GM12892 (cell line): ENCODE measurements at places on chromosomes 2 and 18.

- DNase-seq: no peak
Measured at GRCh38 chr18:57516056-57516455, 70.4 kb downstream of the FECH start.

- no peak for DNase-seq
Measured at GRCh38 chr18:31064130-31064529, 21.6 kb upstream of the DSC3 start.

- DNase-seq: no peak
Measured at GRCh38 chr2:12168791-12169388, 422.5 kb downstream of the LPIN1 start.

DNA sequence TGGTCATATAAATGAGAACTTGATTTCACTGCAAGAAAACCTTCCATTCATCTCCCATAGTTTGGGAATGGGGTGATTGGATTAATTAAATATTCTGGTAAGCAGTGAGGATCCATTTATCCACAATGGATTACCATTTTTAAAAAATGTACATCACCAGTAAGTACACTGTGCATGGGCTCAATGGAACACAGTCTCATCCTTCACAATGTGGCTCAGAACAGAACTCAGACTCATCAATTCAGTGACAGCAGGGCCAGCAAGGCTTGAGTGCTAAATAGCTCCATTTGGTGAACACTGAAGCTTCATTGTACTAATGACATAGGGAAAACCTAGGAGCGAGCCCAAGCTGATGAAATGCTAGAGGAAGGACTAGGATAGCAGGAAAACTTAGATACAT is 223.8 kb downstream of the CMPK2 start:
- no peak for DNase-seq

DNA sequence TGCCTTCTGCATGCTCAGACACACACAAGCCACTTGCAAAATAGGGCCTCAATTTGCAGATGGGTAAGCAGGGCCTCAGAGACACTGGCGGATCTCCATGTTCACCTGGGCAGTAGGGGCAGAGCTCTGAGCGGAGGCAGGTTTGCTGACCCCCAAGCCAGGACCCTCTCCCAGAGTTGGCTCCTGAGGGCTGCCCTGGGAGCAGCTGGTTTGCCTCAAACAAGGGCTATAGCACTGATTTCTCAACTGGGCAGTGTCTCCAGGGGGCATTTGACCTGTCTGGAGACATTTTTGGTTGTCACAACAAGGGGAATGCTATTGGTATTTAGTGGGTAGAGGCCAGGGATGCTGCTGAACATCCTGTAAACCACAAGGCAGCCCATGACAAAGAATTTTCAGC is 11.6 kb downstream of the GLI2 start:
- DNase-seq: no peak

DNA sequence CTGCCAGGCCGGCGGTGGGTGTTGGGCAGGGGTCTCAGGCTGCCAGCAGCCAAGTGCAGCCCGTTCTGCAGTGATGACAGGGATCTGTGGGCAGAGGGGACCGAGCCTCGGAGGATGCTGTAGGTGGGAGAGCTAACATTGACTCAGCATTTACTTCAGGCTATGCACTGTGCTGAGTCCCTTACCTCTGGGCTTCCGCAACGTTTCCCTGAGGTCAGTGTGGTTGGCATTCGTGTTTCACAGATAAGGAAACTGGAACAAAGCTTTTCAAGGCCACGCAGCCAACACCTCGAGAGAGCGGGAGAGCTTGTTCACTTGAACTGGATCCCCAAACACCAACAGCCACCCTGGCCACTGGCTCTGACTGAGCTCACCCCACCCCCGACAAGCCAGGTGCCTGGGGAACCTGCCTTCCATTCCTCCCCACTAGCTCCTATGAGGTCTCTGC is 839 bp upstream of the GPR148 start:
- no peak for DNase-seq

DNA sequence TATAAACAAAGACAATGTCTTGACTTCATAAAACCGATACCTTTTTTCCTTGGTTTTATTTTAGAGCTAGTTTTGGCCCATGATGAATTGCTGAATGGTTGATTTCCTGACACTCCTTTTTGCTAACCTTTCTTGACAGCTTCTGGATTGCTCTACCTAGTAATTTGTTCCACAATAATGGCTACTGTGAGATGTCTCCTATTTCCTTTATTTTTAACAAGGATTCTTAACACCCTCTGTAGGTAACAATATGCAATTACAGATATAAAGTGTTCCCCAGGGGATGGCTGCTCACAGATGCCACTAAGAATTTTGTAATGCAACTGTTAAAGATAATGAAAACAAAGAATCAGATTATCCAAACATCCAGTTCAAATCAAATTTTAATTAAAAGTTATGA is 100.8 kb upstream of the ATP5MC3 start:
- DNase-seq: no peak

GRCh38 chr2:202375033-202375608 is 1.0 kb upstream of the BMPR2 start:
- DNase-seq: peak; percentile 13

- DNase-seq: no peak
Measured at GRCh38 chr2:207474863-207475485, 54.8 kb upstream of the CREB1 start.

DNA sequence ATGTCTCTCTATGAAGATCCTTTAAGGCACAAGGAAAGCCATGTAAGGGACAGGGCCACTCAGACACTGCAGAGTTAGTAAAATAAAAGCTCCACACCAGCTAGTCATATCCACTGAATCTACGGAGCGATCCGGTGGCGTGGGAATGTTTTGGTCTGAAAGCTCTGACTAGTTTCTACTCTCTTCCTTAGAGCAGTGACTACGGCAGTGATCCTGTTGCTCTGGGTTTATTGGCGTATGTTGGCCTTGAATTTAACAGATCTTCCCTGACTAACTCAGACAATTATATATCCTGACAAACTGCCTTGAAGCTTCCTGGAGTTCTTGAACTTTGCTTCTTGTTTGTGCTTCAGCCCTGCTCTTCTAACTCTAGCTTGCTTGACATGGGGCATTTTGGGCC is 115.3 kb upstream of the FZD5 start:
- no peak for DNase-seq

DNA sequence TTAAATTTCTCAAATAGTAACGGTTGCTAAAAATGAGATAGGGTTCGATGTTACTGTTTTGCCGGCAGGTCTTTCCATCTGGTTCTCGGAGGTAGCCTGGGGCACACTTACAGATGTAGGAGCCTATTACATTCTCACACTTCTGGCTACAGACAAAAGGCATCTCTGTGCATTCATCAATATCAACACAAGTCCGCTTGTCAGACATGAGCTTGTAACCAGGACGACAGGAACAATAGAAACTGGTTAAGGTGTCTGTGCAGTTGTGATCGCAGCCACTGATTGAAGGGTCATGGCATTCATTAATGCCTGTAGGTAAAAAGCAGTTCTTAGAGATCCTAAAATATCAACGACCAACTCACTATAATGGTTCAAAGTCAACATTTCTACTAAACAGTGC is 116.3 kb downstream of the DHRS9 start:
- no peak for DNase-seq

- DNase-seq: no peak
Measured at GRCh38 chr2:239639421-239640185, 238.8 kb upstream of the HDAC4 start.

GRCh38 chr2:240946046-240946445 is 39.9 kb downstream of the CROCC2 start:
- DNase-seq: no peak
